ENCODE measurements at places on chromosomes 7 and 10.

- DNase-seq = no peak
Measured at GRCh38 chr7:21568762-21569161, 25.9 kb downstream of the DNAH11 start.

DNA sequence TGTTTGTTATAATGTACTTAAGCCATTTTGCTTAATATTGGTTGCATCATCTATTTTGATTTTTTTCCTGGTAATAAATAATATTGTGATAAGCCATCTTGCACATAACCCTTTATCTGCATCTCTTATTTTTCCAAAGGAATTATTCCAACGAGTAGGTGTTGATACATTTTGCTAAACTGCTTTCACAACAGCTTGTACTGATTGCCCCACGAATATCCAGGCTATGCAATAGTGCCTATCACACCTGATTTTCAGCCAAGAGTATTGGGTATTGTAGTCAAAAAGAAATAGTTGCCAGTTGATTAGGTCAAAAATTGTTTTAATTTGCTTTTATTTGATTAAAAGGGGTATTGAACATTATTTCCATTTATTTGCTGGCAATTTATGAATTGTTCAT is 20.7 kb downstream of the CREB5 start:
- no peak for DNase-seq

- no peak for DNase-seq
Measured at GRCh38 chr7:3210531-3210930, 90.5 kb upstream of the SDK1 start.

DNA sequence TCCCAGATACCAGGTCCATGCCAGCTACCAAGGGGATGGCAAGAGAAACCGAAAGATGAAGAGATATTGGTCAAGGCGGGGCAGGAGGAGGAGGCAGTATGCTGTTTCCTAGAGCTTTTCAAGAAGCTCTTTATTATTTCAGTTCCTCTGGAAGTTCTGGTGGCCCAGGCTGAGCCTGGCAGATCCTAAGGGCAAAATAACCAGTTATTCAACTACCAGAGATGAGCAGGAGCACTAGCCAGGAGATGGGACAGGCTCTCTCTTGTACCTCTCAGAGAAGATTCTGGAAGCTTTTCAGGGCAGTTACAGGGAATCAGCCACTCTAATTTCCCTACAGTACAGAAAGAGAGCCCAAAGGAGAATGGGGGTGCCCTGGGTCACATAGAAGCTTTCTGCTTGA is 5.3 kb downstream of the DNAJB12 start:
- DNase-seq = no peak

DNA sequence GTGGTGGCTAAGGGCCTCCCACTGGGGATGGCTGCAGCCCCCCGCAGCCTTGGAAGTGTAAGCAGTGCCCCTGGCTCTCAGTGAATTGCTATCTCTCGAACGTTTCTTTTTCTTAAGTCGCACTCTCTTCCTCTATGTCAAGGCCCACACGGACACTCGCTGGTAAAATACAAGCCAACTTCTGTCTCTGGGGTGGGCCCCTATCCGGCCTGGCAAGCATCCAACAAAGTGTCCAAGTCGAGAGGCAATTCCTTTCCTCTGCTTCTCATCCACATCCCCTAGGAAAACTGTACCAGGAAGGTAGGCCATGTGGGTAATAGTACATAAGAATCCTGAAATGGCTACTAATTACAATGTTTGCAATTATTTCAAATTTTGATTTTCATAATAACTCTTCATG is 194.9 kb upstream of the MGMT start:
- no peak for DNase-seq
